ENCODE measurements at places on chromosomes 7 and 10.

GRCh38 chr7:50721661-50722259 lies 60.9 kb downstream of the GRB10 start:
- DNase-seq: no peak

- DNase-seq: no peak
Measured at GRCh38 chr10:10259013-10259412, 758.7 kb upstream of the CELF2 start.

DNA sequence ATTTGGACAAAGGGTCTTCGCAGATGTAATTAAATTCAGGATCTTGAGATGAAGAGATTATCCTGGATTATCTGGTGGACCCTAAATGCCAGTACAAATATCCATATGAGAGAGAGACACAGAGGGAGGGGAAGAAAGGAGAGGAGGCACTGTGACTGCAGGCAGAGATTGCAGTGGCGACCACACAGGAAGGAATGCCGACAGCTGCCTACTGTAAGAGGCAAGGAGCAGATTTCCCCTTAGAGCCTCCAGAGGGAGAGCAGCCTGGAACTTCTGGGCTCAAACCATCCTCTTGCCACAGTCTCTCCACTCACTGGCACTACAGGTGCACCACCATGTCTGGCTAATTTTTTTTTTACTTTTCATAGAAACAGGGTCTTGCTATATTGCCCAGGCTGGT lies 152.3 kb downstream of the SDK1 start:
- no peak for DNase-seq

DNA sequence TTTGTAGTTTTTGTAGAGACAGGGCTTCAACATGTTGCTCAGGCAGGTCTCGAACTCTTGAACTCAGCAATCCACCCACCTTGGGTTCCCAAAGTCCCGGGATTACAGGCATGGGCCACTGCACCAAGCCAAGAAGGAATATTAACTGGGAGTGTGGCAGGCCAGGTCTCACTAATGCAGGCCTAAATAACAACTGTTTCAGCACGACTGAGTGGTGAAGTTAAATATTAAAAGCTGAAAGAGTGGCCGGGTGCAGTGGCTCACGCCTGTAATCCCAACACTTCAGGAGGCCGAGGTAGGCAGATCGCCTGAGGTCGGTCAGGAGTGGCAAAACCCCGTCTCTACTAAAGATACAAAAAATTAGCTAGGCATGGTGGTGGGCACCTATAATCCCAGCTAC lies 21.1 kb downstream of the CHUK start:
- no peak for DNase-seq

DNA sequence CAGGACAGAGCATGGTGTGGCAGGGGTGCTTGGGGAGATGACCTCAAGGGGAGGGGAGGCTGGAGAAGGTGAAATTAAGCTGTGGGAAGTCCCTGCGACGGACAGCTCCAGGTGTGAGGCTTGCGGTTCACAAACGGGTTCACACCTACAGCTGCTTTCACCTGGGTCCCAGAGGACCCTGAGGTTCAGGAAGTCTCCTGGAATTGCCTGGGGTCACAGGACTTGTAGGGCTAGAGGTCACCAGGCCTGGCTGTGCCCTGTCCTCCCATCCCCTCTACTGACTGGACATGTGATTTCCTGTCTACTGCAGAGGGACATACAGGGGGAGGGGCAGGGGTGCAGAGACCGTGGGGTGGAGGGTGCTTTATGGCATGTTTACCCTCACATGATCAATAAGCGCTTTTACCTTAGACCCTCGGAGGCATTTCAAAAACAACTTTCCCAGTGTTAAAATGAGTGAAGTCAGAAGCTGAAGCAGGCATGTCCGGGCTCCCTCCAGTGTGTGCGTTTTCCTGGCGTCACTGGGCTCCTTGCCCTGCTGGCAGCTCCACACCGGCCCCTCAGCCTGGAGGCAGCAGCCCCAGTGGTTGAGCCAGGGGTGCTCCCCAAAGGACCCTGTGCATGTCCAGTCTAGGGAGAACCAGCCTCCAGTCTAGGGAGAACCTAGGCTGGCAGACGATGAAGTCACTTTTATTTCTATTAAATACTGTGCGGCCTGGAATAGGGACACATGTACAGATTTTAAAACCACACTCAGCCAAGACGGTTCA lies 66.6 kb upstream of the IGFBP3 start:
- DNase-seq: no peak

DNA sequence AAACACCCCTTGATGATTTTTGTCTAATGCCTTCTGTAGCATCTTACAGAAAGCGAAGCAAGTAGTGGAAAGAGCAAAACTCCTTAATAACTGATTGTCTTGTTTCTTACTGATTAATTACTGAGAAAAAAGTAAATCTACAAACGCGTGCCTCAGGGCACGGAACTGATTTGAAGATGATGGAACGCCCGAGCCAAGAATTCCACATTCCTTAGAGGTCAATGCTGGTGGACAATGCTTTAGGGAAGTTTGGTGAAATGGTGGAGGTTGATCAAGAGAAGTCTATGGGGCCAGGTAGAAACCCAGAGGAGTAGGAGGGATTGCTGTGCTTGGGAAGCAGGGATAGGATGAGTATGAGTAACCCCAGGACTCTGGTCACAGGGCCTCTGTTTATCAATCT lies 5.0 kb upstream of the SORBS1 start:
- DNase-seq: no peak

- no peak for DNase-seq
Measured at GRCh38 chr7:154640266-154640865, 362.6 kb downstream of the PAXIP1 start.

- DNase-seq: no peak
Measured at GRCh38 chr7:51783241-51783640, 466.6 kb upstream of the COBL start.

DNA sequence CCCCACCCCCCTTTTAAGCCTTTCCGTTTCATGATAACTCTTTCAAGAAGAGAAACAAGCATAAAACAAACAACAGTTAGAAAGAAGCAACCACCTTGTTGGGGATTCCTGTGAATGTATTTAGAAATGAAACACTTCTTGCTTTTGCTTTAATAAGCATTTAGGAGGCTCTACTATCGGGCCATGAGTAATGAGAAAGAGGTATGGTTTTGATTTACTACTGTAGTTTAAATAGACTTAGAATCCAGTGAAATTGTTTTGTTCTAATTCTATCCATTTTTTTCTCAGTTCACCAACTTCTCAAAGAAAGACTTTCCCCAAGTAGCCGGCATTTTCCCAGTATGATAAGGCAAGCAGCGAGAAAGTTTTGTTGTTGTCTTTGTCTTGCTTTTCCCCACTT lies 168.7 kb upstream of the HABP2 start:
- no peak for DNase-seq

- no peak for DNase-seq
Measured at GRCh38 chr7:150381096-150381495, 2.0 kb downstream of the ZNF775 start.

GRCh38 chr7:73635428-73636200 lies 11.3 kb upstream of the MLXIPL start:
- DNase-seq: no peak

DNA sequence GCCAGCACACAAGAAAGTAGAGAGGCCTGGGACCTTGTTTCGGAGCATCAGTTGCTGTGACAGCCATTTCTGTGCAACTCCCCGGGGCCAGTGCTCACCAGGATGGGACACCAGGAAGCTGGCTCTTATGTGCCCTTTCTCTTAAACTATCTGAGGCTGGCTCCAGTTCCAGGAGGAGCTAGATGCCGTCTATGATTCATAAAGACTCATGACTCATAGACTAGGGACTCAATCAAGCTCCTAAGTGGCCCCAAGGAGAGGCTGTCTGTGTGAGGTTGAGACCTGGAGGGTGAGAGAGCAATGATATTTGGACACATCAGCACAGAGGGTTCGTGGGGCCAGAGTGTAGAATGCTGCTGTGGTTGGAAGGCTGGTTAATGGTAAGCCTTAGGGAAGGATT lies 580.1 kb downstream of the CCSER2 start:
- no peak for DNase-seq

GRCh38 chr7:98362517-98362916 lies 38.4 kb downstream of the BAIAP2L1 start:
- DNase-seq: no peak
